Fibroblast of the aortic adventitia (primary cell): ENCODE measurements at places on chromosomes 7 and 10. TPM values are rescaled to one million over a fixed set of nuclear protein-coding genes. Genes with fewer than 3 reads are reported as not detected.

The PMPCB gene
- 59.2 and 67.4 TPM in 2 replicates for total RNA-seq

The SFXN3 gene
- 56.6 and 83.2 TPM in 2 replicates for total RNA-seq

The IL2RA gene
- total RNA-seq, result not detected in 2 replicates

The LGI1 gene
- total RNA-seq, result 0.16 and 0.18 TPM in 2 replicates

The NKX1-2 gene
- not detected in 2 replicates for total RNA-seq

The EPO gene
- total RNA-seq, result not detected in 2 replicates

- DNase-seq, result no peak
These were observed 417.1 kb downstream of the DNAJB6 start for GRCh38 chr7:157753713-157754415.

- no peak for DNase-seq
These were observed 182.8 kb upstream of the TNS3 start for GRCh38 chr7:47764746-47765145.

- no peak for DNase-seq
These were observed 20.3 kb downstream of the PLAC9 start for GRCh38 chr10:80152820-80153219.

DNA sequence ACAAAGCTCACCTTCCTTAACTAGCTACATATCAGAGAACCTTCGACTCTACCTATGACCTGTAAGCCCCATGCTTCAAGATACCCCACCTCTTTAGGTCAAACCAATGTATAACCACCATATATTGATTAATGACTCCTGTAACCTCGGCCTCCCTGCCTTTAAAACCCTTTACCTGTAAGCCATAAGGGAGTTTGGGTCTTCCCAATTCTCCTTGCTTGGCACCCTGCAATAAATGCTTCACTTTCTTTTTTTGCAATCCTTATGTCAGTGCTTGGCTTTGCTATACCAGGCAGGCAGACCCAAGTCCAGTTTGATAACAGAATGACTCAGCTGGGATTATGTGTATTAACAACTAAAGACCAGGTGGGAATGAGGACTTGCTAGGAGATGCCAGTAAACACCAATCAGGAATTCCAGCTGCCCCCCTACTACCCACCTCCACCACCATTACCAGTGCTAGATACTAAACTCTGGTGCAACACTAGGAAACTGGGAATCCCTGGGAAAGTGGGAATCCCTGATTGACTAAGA lies 22.0 kb upstream of the SLC35G1 start:
- no peak for DNase-seq

GRCh38 chr7:98641646-98642500 lies 24.8 kb downstream of the NPTX2 start:
- DNase-seq, result no peak

GRCh38 chr7:76304888-76305375 lies 2.5 kb downstream of the HSPB1 start:
- DNase-seq, result peak; percentile 27
